NCI-H69 (cell line): ENCODE measurements at places on chromosomes 6 and 20.

DNA sequence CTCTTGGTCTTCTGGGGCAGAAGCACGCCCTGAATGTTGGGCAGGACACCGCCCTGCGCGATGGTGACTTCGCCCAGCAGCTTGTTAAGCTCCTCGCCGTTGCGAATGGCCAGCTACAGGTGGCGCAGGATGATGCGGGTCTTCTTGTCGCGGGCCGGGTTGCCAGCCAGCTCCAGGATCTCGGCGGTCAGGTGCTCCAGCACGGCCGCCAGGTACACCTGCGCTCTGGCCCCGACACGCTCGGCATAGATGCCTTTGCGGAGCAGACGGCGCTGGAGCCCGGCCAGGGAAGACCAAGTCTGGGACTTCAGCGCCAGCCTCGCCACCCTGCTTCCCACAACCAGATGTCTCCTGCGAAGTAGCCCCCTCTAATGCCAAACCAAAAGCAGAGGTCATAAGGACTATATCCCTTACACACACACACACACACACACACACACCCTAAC lies 8.0 kb upstream of the SLC17A3 start:
- no peak for DNase-seq

GRCh38 chr6:31175971-31176370 lies 5.5 kb upstream of the POU5F1 start:
- no peak for DNase-seq

- DNase-seq, result peak; percentile 52
These were observed 102.3 kb upstream of the FOXP4 start for GRCh38 chr6:41443616-41444525.

GRCh38 chr6:133947302-133947900 lies 5.6 kb upstream of the TBPL1 start:
- peak; percentile 98 for DNase-seq

GRCh38 chr6:3324262-3324942 lies 65.7 kb downstream of the PSMG4 start:
- no peak for DNase-seq

DNA sequence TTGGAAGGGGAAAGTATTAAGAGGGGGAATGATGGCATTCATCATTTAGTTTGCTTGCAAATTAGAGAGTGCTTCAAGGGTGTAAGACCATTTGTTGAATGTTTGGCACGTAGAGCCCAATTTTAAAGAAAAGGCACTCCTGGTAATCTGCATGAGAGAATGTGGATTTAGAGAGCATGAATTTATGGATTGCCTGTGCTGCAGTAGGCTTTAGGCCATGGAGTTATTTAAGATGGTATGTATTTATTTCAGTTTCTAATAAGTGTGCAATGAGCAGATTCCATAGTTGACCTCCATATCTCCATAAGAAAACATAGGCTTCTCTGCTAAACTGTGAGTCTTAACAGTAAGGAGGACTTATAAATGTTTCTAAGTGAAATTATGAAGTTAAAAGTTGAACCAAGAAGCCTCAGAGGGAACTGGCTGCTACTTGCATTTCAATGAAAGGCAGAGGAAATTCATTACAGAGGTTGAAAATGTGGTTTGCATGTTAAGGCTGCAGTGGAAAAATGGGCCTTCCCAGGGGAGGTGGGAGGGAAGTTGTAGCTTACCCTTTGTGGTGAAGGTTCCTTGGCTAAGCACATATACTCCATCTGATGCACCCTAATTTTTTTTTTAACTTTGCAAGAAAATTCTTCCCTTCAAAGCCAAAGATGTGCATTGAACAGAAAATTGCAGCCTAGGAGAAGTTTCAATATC lies 134.2 kb downstream of the CARMIL1 start:
- peak; percentile 30 for DNase-seq

DNA sequence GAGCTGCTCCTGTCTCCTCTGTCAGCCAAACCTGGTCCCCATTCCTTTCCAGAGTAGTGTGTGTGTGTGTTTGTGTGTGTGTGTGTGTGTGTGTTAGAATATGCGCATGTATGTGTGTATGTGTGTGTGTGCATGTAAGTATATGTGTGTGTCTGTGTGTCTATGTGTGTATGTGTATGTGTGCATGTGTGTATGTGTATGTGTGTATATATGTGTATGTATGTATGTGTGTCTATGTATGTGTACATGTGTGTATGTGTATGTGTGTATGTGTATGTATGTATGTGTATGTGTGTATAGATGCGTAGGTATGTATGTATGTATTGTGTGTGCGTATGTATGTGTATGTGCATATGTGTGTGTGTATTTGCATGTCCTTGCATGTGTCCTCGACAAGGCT lies 79.5 kb downstream of the AGPAT4 start:
- no peak for DNase-seq

GRCh38 chr20:21162631-21163030 lies 36.7 kb downstream of the KIZ start:
- DNase-seq, result no peak

GRCh38 chr20:44738813-44739477 lies 6.7 kb upstream of the KCNK15 start:
- peak; percentile 78 for DNase-seq
